ENCODE measurements at places on chromosomes 13 and 19.

DNA sequence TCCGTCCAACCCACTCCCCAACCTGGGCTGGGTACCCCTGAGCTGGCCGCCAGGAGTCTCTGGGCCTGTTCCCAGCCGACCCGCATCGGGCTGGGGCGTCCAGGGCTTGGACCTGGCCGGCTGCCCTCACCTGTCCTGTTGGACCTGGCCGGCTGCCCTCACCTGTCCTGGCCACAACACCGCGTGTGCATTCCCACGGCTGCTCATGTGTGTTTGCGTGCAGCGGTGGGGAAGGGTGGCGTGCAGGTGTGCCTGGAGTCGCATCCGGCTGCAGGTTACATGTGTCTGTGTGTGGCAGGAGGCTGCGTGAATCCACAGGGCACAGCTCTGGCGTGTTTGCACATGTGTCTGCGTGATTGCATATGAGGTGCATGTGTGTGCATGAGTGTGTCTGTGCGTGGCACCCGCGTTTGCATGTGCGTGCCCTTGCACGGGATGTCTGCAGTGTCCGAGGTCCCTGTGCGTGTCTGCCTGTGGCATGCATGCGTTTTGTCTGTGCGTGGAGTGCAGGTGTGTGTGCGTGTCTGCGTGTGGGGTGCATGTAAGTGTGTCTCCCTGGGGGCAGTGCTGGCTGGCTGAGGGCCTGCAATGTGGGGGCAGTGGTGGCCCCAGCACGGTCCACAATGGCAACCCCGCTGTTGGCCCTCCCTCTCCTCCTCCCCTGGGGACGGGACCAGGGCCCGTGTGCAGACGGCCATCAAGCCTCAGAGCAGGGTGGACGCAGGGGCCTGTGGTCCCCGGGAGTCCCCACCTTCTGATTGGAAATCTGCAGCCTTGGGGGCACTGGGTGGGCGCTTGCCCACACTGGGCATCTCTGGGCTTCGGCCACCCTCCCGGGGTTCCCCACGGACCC lies 3.4 kb downstream of the EFNA2 start:
- DNase-seq: no peak

DNA sequence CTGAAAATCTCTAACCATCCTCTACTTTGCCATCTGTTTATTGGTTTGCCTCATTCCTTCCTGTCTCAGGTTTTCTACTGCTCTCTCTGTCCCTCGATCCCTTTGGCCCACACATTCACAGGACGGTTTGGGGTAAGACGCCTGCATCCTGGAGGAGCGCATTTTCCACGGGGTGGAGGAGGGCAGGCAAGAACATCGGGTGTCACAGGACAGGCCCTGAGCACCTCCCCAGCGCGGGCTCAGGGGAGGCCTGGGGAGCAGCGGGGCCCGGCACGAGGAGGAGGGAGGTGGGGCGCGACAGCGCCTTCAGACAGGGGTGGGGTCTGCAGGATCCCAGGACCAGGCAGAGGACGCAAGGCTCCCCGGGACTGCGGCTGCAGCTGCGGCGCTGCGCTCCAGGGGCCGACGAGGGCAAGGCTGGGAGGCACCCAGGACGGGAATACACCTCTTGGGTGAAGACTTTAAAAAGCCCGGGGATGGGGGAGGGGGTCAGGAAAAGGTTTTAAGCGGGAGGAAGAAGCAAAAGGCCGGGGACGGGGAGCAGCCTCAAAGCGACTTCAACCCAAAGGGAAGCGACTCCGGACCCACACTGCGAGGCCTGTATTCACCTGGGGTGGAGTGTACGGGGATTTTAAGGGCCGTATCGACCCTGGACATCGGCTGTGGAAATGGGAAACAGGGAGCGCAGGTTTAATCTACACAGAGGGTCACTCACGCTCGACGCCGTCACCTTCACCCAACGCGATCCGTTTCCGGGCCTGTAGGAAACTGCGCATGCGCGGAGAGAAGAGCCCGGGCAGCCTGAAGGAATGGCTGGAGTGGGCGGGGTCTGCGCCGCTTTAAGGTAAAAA lies at the start of gene ZNF415:
TSS of gene ZNF415 (minus strand) at position 770 of the 851 bp plus-strand sequence. CDS start 10,234 bp downstream, outside the sequence.
- DNase-seq: peak; percentile 64

DNA sequence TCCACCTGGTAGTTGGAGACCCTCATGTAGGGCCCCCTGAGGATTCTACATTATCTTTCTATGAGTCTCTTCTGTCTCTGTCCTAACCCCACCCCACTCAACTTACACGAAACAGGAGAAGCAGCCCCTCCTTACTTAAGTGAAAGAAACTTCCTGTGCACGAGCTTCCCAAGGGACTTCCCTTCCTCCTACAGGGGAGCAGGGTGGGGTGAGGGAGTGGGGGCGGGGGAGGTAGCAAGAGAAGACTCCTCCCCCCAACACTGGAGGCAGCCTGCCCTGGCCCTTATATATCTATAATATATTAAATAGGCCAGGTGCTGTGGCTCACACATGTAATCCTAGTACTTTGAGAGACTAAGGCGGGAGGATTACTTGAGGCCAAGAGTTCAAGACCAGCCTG lies 5.5 kb upstream of the PDE4C start:
- no peak for DNase-seq

- DNase-seq: no peak
These were observed 10.5 kb downstream of the SMIM24 start for GRCh38 chr19:3469638-3470499.

- DNase-seq: no peak
These were observed 17.9 kb downstream of the ZSWIM4 start for GRCh38 chr19:13813147-13813546.

- DNase-seq: no peak
These were observed 2.8 kb upstream of the LMO7 start for GRCh38 chr13:75633285-75633684.

GRCh38 chr13:40377783-40378182 lies 288.7 kb downstream of the FOXO1 start:
- DNase-seq: no peak

DNA sequence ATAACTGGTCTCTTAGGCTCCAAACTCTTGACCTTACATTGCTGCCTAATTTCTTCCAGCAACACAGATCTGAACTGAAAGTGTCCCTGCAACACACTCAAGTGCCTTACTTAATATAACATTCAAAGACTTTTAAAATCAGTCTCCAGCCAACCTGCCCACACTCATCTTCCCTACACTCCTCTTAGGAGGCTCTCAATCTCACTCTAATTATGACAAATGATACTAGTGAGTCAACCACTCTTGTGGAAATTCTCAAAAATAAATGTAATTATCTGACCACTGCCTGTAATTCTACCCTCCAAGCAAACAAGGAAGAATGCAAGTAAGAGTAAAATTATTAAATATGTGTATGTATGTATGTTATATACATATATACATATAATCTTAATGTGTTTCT lies 348.1 kb upstream of the MIR17HG start:
- peak; percentile 32 for DNase-seq

DNA sequence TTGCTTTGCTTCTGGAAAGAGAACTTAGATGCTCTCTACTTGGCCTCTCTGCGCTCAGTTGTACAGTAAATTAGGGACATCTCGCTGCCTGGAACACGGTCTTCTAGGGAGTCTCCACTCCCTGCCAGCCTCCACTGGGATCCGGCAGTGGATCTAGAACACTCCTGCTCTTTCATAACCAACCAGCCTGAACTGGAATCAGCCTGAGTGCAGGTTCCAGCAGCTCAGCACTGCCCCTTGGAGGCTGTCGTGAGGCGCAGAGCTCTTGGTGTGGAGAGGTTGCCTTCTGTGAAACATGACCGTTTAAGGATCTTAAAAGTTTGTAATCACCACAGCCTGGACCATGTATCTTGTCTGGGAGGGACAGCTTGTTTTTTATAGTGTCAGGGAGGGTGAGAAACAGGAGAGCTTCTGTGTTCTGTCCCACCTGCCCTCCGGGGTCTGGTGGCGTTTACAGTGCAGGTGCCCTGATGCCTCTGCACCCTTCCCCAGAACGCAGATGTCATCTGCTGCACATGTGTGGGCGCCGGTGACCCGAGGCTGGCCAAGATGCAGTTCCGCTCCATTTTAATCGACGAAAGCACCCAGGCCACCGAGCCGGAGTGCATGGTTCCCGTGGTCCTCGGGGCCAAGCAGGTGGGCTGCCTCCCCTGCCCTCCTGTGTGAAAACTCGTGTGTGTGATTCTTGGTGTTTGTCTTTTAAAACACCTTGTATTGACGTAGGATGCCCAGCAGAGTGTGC lies 24.8 kb downstream of the UPF1 start:
- no peak for DNase-seq

- DNase-seq: no peak
These were observed 98.3 kb upstream of the KLF5 start for GRCh38 chr13:72960541-72960940.

- no peak for DNase-seq
These were observed 8.2 kb downstream of the NFIC start for GRCh38 chr19:3374369-3375112.

DNA sequence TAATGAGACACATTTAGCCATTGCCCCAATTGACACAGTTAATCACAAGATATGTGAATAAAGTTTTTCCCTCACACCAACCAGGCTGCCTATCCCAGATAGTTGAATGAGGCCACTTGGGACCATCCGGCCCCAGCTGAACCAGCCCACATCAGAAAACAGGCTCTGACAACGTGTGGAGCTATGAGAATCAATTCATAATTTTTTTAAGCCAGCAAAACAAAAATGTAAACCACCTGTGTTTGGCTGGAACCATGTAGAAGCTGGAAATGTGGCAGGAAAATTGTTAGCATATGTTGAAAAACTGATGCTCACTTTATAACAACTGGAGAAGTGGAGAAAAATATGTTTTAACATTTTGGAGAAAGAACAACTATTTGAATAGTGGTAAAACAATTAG lies 1161.3 kb downstream of the SLITRK1 start:
- DNase-seq: no peak

- DNase-seq: no peak
These were observed 393.0 kb downstream of the ITGBL1 start for GRCh38 chr13:101845245-101846020.

DNA sequence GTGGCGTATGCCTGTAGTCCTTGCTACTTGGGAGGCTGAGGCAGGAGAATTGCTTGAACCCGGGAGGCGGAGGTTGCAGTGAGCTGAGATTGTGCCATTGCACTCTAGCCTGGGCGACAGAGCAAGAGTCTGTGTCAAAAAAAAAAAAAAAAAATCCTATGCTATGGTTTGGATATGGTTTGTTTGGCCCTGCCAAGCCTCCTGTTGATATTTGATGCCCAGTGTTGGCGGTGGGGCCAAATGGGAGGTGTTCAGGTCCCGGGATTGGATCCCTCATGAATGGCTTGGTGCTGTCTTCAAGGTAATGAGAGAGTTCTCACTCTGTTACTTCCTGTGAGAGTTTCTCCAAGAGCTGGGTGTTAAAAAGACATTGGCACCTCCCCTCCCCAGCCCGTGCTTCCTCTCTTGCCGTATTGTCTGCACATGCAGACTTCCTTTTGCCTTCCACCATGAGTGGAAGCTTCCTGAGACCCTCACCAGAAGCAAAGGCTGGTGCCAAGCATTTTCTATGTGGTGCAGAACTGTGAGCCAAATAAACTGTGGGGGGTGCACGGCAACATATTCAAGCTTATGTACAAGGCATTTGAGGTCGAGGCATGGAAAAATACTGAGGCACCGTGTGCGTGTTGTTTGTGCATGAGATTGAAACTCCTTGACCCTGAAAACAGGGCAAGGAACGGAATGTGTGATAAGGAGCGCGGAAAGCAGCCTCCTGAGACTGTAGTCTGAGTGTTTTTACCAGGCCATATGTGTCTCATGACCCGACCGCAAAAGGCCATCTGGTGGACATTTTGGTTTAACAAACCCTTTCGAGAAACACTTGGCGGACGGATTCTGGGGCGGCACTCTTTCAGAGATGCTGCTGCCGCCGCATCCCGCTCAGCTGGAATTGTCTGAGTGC lies 7.3 kb downstream of the SIGLEC9 start:
- no peak for DNase-seq

GRCh38 chr13:52884429-52885010 lies 36.1 kb upstream of the PCDH8 start:
- no peak for DNase-seq

GRCh38 chr19:16898361-16899015 lies 9.7 kb downstream of the F2RL3 start:
- no peak for DNase-seq

GRCh38 chr13:47999973-48000372 lies 1.1 kb downstream of the SUCLA2 start:
- DNase-seq: no peak

- peak; percentile 68 for DNase-seq
These were observed 1.9 kb upstream of the LMTK3 start for GRCh38 chr19:48513289-48514122.

GRCh38 chr13:79722885-79723445 lies 242.0 kb downstream of the NDFIP2 start:
- no peak for DNase-seq

DNA sequence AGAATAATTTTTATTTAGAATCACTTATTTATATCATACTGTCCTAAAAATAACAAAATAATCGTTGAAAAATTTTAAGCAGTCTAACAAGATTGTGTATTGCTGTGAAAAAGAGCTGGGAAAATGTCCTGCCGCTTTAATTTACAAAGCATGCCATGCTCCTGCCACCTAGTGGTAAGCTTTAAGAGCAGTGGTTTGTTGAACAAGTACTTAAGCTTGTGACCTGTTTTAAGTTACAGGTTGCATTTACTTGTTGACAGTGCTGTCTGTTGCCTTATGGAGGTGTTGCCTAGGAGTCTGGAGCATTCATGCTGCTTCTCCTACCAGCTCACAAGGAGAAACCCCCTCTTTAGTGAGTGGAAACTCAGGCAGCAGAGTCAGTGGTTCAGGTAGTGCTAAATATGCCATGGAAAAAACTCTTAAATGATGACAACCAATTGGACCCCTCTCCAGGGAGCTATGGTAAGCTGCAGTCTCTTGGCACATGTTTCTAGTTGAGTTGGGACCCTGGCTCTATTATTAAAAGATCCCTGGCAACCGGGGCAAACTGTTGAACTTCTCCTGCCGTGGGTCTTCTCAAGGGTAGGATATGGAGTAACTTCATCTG lies 68.4 kb downstream of the SPATA13 start:
- DNase-seq: peak; percentile 57

DNA sequence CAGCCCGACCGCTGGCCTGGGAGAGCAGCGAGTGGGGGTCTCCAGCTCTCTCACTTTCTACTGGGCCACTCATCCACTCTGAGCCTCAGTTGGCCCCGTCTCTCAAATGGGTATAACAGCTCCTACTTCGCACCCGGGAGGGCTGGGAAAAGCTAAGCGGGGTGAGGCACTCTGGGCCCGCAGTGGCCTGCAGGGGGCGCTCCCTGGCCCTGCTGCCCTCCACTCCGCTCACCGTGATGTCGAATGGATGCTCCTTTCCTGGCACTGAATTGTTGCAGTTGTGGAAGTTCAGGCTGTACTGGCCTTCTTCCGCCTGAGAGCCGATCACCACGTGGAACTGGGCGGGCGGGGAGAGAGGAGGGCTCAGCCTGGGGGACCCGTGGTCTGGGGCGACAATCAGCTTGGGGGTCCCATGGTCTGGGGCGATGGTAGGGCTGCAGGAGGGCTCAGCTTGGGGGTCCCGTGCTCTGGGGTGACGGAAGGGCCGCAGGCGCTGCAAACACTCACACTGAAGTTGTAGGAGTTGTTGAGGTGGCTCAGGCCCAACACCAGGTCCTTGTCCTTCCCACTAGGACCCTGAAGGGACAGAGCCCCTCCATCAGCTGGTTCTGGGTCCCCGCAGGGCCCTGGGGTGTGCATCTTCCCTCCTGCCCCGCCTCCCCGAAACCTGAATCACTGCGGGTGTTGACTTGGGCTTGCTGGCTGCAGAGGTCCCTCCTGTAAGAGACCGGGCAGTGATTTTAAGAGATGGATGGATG lies 3.9 kb downstream of the GPR108 start:
- DNase-seq: no peak

GRCh38 chr13:84497613-84498012 lies 615.3 kb upstream of the SLITRK1 start:
- no peak for DNase-seq

All from SK-N-DZ (cell line).